Muscle of arm (tissue), 14 donors: ENCODE measurements at places on chromosomes 1 and 21. TPM values are rescaled to one million over a fixed set of nuclear protein-coding genes. Genes with fewer than 3 reads are reported as not detected.

The TEX50 gene
- not detected for polyA plus RNA-seq

The CLCA4 gene
- 0.40 TPM for polyA plus RNA-seq

The F3 gene
- 2.9 TPM for polyA plus RNA-seq

The NMNAT2 gene
- polyA plus RNA-seq, result 2.0 TPM

The HSD3B2 gene
- polyA plus RNA-seq, result not detected

The C1orf185 gene
- polyA plus RNA-seq, result not detected

The MNDA gene
- polyA plus RNA-seq, result 3.5 TPM
